Activated naive CD4-positive, alpha-beta T cell treated with anti-CD3 and anti-CD28 coated beads for 36 hours (primary cell): ENCODE measurements at places on chromosomes 12 and 14.
A peak's percentile ranks its signal among the peaks of the same experiment; 100 is the strongest.

DNA sequence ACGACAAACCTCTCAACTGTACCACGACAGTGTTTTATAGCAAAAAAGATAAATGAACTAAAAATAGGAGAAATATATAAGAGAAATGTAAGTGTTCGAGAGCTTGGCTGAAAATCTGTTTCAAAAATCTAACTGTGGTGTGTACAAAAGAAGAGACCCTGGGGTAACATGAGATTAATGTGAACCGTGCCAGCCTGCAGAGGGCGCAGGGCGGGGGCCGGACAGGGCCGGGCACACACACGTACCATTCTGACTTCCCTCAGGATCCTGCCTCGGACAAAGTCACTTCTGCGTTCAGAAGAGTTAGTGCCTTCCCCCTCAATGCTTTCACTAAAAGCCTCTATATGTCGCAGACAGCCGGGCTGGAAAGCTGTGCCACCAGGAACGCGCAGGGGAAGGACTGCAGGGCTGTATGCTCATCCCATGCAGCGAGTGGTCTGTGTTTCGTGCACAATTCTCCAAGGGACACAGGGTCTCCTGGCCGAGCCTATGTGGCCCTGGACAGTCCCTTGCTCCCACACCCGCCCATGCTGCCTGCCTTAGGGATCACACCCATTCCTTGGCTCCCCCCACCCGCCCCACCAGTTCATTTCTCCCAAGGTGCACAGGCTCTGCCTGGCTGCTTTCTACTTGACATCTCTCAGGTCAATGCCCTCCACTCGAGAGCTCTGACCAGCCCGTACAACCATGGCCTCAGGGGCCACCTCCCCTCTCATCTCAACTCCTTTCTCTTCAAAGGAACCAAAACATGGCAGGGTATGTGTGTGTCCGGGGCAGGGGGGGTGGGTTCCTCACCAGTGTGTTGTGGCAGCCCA, 8.5 kb downstream of the CDCA4 start:
- DNase-seq, result no peak

- DNase-seq, result no peak
Measured at GRCh38 chr12:49932533-49933130, 17.9 kb upstream of the AQP2 start.

GRCh38 chr12:6198985-6199530, 1.1 kb upstream of the CD9 start:
- DNase-seq, result no peak

- DNase-seq, result peak; percentile 91
Measured at GRCh38 chr12:108633534-108634248, at the start of gene SELPLG. SELPLG (minus strand) TSS chr12:108633894; CDS start chr12:108624307, 9,587 bp downstream.

GRCh38 chr12:3305904-3306619, 184.9 kb upstream of the PRMT8 start:
- no peak for DNase-seq

DNA sequence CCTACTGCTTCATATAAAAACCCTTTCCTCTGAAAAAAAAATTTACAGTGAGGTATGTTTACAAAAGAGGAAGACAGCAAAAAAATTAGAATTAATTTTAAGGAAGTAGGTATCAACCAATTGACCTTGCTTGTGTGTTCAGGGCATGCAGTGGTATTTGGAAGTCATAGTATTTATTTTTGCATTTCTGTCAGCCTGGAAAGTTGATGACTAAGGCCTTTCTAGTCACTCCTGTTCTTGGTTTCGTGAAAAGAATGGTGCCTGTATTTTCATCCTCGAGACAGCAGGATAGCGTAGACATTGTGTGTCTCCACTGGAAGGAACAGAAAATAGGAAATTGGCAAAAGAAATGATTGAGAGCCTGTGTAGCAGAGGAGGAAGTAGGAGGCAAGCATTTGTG, 24.5 kb downstream of the SLC16A7 start:
- no peak for DNase-seq

GRCh38 chr14:68962681-68963080, 16.4 kb downstream of the ACTN1 start:
- no peak for DNase-seq

DNA sequence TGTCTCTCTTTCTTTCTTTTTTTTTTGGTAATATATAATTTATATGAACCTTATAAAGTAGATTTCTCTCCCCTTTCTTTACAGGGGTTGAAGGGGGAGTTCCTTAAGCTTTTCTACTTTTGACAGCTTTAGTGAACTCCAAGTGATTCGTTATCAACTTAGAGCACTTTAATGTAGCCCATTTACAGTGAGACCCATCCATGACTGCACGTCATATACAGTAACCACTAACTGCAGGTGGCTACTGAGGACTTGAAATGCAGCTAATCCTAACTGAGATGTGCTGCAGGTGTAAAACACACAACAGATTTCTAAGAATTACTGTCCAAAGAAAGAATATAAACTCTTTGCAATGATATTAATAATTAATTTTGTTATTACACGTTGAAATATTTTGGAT, 582 bp downstream of the LRRIQ1 start:
- no peak for DNase-seq

DNA sequence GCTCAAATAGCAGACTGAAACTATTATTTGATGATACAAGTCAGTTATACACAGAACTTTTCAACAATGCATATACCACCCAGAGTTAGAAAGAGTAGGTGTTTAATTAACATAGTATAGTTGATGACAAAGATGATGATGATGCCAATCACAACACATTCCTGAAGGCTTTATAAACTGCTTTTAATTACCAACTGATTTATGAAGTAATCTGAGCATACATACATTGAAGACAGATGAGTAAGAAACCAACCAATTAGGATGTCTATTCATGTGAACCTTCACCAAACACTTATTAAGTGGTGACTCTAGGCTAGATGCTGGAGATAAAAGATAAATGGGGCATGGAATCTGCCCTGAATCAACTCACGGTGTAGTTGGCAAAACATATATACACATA, 600.9 kb upstream of the FLRT2 start:
- no peak for DNase-seq

DNA sequence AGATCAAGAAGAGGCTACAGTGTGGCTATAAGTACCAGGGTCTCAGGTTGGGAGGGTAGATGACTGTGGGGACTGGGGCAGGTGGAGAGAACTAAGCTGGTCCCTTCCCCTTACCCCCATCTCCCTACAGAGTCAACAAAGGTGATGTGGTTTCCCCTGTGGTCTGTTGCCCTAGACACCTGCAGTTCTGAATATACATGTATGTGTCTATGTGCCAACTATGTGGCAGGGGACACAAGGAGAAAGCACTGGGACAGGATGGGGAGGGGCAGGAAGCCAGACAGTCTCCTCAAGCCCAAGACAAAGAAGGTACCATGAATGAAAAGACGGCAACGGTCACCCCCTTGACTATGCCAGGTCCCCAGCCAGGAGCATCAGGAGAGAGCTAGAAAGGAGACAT, 4.5 kb upstream of the HDAC7 start:
- DNase-seq, result peak; percentile 70

GRCh38 chr14:95544588-95544987, 9.7 kb downstream of the GLRX5 start:
- DNase-seq, result no peak

GRCh38 chr12:62613081-62613480, 146.5 kb downstream of the MON2 start:
- no peak for DNase-seq

- no peak for DNase-seq
Measured at GRCh38 chr12:117662620-117663395, 301.4 kb upstream of the NOS1 start.

DNA sequence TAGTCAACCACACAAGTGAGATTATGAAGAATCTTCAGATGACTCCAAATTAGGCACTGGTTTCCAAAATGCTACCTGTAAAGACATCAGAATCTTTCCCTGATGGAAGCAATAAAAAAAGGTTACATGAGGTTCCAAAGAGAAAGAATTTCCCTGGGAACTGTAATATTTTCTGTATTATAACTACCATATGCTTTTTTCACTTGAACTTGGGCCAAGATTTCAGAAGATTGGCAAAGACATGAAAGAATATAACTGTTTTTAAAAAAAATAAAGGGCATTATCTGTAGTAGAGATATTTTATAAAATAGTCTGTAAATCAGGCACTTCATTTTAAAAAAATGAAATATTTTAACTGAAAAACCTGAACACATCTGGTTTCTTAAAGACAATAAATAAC, 12.9 kb downstream of the HECTD1 start:
- DNase-seq, result no peak

DNA sequence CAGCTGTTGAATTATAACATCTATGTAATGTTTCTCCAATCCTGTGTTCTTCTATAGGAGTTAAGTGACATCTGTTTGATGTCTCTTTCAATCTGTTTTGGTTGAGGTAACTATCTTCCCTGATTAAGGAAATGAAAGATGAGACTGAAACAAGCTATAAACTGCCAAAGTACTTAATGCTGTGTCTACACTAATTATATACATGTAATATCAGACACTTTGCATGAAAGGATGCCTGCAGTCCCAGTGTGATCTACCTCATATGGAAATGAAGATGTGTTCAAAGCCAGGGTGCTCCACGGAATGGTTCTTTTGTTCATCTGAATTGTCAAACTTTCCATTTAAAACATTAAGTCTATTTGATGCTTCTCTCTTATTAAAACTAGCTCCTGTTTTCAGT, 958.3 kb downstream of the GALC start:
- no peak for DNase-seq

GRCh38 chr12:91327131-91327530, 144.5 kb upstream of the DCN start:
- no peak for DNase-seq

DNA sequence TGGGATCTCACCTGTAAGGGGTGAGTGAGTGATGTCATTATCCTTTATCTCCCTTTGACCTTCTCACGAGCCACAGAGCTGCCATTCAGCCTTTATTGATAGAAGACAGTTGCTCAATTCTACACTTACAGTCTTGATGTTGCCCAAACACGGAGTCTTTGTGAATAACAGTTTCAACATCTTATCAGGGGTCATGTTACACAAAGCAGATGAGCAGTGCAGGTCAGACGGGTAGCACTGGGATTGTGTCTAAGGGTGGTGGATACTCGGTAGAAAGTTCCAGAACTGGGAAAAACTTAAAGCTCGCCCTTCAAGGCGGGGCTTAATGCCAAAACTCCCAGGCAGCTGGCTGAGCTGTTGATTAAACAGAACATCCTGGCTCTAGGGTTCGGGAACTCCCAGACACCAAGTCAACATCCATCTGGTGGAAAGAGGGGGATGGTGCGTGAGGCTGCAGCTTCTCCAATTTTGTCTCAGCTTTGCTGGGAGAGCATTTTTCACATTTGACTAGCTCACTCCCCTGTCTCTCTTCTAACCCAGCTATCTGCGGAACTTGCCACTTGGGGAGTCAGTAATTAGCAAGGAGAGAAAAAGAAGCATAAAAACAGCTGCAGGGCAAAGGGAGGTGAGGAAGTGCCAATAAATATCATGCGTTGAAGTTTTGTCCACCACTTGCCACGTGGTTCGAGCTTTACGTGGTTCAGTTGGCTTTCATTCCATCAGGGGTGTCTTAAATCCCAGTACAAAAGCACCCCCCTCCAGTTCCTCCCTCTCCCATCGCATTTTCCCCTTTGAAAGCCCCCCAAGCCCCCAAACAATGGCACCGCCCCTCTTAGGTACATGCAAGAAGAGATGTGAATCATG, 31.0 kb downstream of the FOXN4 start:
- no peak for DNase-seq

GRCh38 chr14:71078500-71078899, 171.2 kb downstream of the PCNX1 start:
- DNase-seq, result no peak

- DNase-seq, result no peak
Measured at GRCh38 chr12:52523824-52524223, 3.6 kb upstream of the KRT5 start.

GRCh38 chr14:68633131-68633991, 159.5 kb downstream of the ZFP36L1 start:
- DNase-seq, result no peak

DNA sequence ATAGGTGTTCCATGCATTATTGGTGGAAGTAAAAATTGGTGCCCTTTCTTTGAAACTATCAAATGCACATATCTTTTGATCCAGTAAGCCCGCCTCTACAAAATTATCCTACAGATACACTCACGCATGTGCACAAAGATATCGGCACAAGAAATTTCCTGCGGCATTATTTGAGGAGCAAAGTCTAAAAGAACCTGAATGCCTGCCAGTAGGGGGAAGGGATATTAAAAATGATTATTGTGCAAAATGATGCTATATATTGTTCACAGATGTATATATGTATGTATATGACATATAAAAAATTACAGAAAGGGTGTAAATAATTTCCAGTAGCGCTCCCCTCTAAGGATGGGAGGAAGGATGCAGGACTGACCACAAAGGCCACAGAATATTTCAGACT, 24.7 kb upstream of the ADIPOR2 start:
- no peak for DNase-seq

DNA sequence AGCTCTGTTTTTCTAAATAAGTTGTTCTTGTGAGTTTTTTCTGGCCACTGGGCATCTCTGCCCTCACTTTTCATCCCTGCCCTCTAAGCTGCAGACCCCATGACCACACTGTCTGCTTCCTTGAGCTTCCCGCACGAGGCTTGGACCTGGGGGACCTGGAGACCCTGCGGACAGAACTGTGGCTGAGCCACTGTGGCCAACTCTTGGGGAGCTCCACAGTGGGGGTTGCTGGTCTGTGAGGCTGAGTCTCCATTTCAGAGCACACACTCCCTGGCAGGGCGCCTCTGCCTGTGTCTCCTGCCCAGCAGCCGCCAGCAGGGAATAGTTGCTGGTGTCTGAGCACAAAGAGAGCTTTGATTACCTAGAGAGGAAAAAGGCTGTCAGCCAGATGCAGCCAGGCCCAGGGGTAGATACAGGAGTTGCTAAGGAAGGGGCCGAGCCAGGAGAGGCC, 13.1 kb upstream of the RIN3 start:
- no peak for DNase-seq

- no peak for DNase-seq
Measured at GRCh38 chr12:115973066-115973465, 304.4 kb downstream of the MED13L start.

DNA sequence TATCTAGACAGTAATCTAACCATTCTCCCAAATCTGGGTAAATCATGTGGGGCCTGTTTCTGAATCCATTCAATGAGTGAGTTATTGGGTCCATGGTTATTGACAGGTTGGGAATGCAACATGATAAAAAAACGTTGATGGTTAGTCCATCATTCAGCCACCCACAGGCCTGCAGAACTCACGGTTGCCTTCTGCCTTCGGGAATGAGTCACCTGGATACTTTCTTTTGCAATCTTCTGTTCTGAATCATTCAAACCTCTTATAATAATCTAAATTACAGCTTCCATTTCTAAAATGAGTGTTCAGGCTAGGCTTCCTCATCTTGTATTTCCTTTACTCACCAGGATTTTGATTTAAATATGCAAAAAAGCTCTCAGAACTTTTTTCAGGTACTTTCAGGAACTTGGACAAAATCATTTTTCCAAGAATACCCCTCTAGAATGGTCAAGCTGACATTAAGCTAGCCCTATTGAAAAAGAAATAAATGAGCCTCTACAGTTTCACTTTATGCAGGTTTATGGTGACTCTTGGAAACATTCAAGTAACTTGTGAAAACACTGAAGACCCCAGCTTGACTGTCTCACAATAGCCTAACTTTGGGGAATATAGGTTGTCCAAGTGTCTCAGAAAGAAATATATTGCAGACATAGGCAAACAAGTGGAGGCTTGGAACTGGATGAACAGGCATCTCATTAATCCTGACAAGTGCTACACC, 94.4 kb downstream of the KCNK10 start:
- no peak for DNase-seq

- no peak for DNase-seq
Measured at GRCh38 chr14:79044894-79045624, 874.9 kb downstream of the NRXN3 start.
